ENCODE measurements at places on chromosomes 3 and 15.

DNA sequence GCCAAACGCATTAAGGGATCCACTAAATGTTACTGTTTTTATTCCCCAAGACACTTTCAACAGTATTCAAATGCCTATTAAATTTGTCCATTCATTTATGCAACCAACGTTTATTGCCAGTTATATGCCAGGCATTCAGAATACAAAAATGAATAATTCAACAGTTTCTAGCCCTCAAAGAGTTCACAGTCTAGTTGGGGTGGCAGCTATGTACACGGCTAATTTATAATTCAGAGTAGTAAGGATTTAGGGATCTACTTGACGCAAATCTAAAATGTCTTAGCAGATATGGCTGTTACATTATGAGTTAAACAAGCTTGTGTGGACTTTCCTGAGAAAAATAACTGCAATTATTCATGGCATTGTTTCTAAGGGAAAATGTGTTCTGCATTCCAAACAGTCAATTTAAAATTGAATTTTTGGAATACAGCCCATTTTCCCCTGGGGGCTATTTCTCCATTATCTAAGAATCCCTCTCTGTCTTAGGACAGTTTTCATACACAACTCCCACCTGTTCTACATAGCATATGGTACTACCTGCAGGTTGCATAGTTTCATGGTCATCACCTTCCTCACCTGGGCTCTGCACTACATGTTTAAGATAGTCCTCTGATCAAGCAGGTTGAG, 11.5 kb upstream of the MSL2 start:
- DNase-seq: no peak

- no peak for DNase-seq
Measured at GRCh38 chr3:73484656-73485248, 140.0 kb downstream of the PDZRN3 start.

GRCh38 chr15:69340243-69340900, 41.7 kb downstream of the PAQR5 start:
- peak; percentile 25 for DNase-seq

- no peak for DNase-seq
Measured at GRCh38 chr3:123818921-123819429, 65.2 kb downstream of the MYLK start.

- DNase-seq: no peak
Measured at GRCh38 chr15:83844742-83845141, 190.8 kb downstream of the ADAMTSL3 start.

DNA sequence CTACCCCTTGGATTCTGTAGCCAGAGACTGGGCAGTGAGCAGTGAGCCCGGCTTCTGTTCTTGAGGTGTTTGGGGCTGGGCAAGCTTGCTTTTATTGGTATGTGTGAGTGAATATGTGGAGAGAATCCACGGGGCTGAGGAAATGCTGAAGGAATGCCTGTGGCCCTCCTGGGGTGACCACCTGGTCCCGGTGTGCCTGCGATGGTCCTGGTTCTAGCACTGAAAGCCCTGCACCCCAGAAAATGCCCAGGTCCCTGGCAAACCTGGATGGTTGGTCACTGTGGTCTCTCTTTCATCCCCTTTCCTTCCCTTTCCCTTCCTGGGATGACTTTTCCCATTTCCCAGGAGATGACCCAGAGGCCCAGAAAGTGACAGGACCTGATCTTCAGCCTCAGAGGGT, 4.2 kb downstream of the ZBTB47 start:
- DNase-seq: no peak

DNA sequence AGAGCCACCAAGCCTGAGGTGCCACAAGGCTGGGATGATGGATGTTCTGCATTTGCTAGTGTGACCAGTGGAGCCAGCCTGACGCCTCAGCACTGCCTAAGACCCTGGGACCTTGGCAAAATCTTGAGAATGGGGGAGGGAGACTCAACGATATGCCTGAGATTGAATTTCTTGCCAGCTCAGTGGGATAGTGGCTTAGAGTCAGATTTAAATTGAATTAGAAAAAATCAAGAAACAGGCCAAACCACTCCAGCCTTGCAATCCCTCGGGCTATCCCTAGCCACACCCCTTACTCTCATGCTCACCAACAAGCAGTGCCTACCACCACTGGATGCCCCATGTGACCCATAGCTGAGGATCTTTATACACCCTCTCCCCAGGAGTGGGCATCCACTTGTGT, 18.7 kb upstream of the PDE8A start:
- no peak for DNase-seq

DNA sequence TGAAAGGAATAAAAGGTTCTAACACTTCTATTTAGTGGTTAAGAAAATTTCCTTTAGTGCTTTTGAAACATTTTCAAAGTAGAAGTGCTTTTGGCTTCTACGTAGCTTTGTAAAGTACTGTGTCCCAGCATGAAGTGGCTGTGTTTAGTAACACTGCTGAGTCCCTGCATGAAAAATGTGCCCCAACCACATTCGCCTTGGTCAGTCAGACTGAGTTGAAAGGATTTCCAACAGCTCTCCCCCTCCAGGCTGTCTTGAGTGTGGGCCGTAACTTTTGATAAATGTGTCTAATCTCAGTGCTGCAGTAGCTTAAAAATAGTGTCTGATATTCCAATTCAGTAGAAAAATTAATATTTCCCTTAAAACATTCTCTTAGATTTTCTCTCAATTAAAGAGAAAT, 115.0 kb downstream of the NR1D2 start:
- no peak for DNase-seq

- DNase-seq: no peak
Measured at GRCh38 chr15:78997981-78998499, 53.2 kb upstream of the CTSH start.

DNA sequence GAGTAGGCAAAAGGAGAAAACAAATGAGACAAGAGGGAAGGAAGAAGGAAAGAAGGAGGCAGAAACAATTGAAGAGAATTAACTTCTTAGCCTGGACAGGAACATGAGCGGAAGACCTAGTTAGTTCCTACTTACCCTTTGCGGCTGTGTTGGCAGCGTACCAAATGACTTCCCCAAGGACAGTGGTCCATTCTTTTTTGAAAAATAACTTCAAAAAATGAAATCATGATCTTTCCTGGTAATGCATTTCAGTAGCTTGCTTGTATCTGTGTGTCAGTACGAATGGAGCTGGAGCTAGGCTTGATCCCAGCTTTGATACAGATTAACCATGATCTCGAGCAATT, 41.5 kb upstream of the CFAP161 start:
- no peak for DNase-seq

GRCh38 chr3:147119989-147120388, 286.4 kb downstream of the ZIC4 start:
- DNase-seq: no peak

DNA sequence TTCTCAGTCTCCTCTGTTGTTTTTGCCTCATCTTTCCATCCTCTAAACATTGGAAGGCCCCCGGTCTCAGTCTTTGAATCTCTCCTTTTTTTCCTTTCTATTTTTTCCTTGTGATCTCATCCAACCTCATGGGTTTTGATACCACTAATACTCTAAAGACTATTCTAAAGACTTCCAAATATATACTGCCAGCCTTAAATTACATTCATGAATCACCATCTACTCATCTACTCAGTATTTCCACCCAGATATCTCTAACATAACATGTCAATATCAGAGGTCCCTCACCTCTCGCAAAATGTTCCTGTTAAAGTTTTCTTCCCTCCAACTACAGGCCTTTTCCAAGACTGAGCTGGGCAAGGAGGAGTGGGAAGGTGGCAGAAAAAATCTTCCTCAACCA, 282.5 kb upstream of the TTC14 start:
- DNase-seq: no peak

GRCh38 chr3:117104792-117105191, 395.2 kb downstream of the TUSC7 start:
- no peak for DNase-seq

DNA sequence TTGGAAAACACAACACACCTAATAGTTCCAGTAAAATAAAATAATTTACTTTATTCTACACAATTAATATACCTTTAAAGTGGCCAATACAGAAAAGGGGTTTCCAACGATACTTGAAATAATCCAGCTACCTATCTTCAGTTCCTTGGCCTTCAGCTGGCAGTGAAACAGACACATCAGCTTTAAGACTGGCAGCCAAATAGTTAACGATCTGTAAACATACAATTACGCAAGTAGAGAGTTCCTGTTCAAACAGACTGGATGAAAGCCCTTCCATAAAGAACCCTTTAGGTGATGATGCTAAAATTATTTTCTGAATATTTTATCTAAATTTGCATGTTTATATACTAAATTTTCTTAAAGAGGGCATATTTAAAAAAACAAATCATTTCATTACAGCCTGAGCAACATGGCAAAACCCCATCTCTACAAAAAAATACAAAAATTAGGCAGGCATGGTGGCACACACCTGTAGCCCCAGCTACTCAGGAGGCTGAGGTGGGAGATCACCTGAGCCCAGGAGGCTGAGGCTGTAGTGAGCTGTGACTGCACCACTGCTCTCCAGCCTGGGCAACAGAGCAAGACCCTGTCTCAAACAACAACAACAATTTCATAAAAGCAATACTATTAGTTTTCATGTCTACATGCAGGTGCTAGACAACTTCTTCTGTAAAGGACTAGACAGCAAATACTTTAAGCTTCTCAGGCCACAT, 12.9 kb downstream of the DYNC1LI1 start:
- no peak for DNase-seq

DNA sequence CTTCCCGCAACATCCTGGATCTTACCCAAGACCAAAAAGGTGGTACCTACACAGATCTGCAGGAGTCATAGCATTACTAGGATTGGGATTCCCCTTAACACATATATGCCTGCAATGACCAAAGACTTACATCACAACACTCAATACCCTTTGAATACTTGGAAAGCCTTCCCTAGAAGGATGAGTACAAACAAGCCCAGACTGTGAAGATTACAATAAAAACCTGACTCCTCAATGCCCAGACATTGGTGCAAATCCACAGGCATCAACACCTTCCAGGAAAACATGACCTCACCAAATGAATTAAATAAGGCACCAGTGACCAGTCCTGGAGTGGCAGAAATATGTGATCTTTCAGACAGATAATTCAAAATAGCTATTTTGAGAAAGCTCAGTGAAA, 326.8 kb downstream of the TBL1XR1 start:
- no peak for DNase-seq

- DNase-seq: no peak
Measured at GRCh38 chr3:135706758-135707375, 258.7 kb upstream of the PPP2R3A start.

GRCh38 chr3:27360113-27361078, 8.8 kb downstream of the NEK10 start:
- DNase-seq: peak; percentile 4

- DNase-seq: no peak
Measured at GRCh38 chr15:65423976-65424679, 1.4 kb upstream of the IGDCC4 start.

DNA sequence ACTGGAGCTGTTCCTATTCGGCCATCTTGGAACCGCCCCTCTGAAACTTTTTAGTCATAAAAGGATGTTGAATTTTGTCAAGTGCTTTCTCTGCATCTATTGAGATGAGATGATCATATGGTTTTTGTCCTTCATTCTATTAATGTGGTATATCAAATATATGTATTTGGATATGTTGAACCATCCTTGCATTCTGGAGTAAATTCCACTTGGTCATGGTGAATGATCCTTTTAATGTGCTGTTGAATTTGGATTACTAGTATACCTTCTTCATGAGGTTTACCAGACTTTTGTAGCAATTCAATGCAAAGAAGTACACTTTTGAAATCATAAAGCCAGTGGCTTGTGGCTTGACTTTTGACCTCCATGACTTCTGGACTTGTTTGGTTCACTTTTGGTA, 33.4 kb upstream of the XRN1 start:
- no peak for DNase-seq

GRCh38 chr3:28915741-28916500, 364.9 kb upstream of the RBMS3 start:
- DNase-seq: no peak

GRCh38 chr15:39685999-39686613, 96.5 kb downstream of the FSIP1 start:
- DNase-seq: peak; percentile 7

DNA sequence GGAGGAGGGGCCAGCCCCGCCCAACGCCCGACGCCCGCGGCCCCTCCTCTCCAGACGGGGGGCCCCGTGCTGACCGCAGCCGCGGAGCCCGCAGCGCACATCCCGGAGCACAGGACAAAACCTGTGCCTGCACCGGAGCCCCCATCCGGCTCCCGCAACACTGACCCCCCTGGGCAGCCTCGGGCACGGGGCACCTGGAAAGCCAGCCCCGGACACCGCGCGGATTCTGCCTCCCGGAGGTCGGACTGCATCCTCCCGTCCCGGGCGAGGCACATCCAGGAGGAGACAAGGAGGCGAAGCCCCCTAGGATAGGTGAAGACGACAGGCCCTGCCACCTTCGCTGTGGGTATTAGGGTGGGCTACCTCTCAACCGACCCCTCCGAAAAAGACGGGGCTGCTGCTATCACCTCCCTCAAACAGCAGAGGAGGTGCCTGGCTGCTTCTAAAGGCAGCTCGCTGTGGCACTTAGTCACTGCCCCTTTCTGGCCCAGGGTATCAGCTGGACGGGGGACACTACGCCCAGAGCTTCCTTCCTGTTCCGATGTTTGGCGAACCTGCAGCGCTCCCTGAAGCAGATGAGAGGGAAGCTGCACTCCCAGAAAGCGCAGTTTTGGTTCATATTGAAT, 10.6 kb downstream of the XXYLT1 start:
- DNase-seq: peak; percentile 59

GRCh38 chr3:126551839-126552687, 6.7 kb downstream of the C3orf22 start:
- DNase-seq: no peak

- peak; percentile 6 for DNase-seq
Measured at GRCh38 chr3:73813291-73813690, 188.6 kb upstream of the PDZRN3 start.

GRCh38 chr3:194609601-194610000, 23.6 kb downstream of the TMEM44 start:
- DNase-seq: no peak
